ENCODE measurements at places on chromosomes 2 and 18.

- peak; percentile 38 for DNase-seq
These were observed 57.1 kb downstream of the ADCYAP1 start for GRCh38 chr18:961644-962355.

GRCh38 chr2:96262306-96262705 lies 3.5 kb downstream of the TMEM127 start:
- no peak for DNase-seq

GRCh38 chr2:133314795-133315194 lies 253.5 kb downstream of the NCKAP5 start:
- DNase-seq = no peak

DNA sequence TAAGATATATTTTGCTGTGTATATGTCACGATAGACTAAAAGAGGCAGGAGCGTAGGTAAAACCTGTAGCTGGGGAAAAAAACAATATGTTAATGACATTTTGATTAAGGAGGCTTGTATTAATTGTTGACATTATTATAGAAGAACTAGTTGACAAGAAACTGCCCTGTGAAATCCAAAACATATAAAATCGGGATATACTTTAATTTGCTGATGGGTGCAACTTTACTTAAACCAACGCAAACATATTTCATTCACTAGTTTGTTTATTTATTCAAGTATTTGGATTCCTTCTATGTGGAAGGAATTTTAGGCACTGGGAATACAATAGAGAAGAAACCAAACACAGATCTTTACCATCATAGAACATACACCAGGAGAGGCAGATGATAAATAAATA lies 8.0 kb downstream of the WDR7 start:
- no peak for DNase-seq

- no peak for DNase-seq
These were observed 42.7 kb upstream of the ZFP36L2 start for GRCh38 chr2:43269074-43269572.

DNA sequence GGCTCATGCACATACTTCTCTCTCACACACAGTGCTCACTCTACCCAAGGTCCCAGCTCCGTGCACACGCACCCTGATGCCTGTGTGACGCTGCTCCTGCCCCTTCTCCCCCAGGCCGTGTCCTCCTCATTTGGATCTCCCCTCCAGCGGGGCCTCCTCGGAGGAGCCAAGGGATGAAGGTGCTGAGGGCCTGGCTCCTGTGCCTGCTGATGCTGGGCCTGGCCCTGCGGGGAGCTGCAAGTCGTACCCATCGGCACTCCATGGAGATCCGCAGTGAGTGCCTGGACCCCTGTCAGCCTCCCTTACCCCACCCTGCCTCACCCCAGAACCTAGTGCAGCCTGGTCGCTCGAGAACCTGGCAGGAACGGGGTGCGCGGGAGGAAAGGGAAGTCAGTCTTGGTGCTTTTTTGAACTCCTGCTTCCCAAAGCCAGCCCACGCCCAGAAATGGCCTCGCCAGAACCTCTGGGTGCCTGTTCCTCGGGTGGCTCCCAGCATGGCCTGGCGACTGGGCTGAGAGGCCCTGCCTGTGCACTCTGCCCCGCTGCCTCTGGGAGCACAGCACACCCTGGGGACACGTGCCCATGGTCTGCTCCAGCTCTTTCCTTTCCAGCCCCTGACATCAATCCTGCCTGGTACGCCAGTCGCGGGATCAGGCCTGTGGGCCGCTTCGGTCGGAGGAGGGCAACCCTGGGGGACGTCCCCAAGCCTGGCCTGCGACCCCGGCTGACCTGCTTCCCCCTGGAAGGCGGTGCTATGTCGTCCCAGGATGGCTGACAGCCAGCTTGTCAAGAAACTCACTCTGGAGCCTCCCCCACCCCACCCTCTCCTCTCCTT lies at the start of gene PRLH:
Gene PRLH (plus strand): TSS at position 174 of the 835 bp plus-strand sequence. CDS start 0 bp downstream, at position 174.
- DNase-seq = no peak

- no peak for DNase-seq
These were observed 427.8 kb downstream of the ZNF521 start for GRCh38 chr18:24924066-24924716.

DNA sequence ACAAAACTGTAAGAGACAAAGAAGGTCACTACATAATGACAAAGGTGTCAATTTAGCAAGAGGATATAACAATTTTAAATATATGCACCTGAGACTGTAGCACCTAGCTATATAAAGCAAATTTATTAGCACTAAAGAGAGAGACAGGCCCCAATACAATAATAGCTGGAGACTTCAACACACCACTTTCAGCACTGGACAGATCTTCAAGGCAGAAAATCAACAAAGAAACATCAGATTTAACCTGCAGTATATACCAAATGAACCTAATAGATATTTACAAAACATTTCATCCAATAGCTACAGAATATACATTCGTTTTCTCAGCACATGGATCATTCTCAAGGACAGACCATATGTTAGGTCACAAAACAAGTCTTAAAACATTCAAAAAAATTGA lies 14.7 kb downstream of the MC2R start:
- DNase-seq = no peak

GRCh38 chr2:152558158-152558984 lies 158.9 kb downstream of the PRPF40A start:
- no peak for DNase-seq

- no peak for DNase-seq
These were observed 276.5 kb upstream of the MGAT5 start for GRCh38 chr2:133977405-133977804.

- DNase-seq = no peak
These were observed 28.0 kb downstream of the APCDD1 start for GRCh38 chr18:10482363-10482984.

DNA sequence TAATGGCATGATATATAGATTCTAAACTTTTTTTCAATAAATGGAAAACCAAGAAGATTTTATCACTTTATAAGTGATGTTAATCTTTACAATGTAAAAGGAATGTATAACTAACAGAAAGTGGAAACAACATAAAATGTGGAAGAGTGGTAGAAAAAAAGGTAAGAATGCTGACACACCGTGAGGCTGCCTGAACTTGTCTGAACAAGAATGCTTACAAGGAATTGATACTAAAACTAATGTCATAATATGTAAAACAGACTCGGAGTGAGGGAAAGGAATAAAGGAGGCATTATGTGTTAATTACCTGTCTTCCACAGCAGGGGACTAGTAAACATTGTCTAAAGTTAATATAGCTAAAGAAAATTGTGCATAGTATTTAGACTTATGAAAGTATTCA lies 958.8 kb upstream of the TMEFF2 start:
- no peak for DNase-seq

DNA sequence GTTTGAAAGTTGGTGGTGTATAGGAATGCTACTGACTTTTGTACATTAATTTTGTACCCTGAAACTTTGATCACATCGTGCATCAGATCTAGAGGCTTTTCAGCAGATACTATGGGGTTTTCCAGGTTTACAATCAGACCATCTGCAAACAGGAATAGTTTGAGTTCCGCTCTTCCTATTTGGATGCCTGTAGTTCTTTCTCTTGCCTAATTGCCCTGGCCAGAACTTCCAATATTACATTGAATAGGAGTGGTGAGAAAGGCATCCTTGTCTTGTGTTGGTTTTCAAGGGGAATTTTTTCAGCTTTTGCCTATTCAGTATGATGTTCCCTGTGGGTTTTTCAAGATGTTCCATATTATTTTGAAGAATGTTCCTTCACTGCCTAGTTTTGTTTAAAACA lies 633.5 kb downstream of the KCNJ3 start:
- no peak for DNase-seq

- no peak for DNase-seq
These were observed 159.0 kb downstream of the ZFP36L2 start for GRCh38 chr2:43067254-43068040.

- no peak for DNase-seq
These were observed 103.0 kb upstream of the FBXO11 start for GRCh38 chr2:48009256-48009655.

DNA sequence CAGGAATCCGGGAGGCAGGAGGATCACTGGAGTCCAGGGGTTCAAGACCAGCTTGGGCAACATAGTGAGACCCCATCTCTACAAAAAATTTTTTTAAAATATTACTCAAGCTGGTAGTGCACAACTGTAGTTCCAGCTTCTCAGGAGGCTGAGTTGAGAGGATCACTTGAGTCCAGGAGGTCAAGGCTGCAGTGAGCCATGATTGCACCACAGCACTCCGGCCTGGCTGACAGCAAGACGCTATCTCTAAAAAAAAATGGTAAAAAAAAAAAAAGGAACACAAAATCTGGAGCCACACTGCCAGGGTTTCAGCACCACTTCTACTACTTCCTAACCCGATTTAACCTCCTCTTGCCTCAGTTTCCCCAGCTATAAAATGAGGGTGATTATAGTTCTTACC lies 57.0 kb downstream of the STEAP3 start:
- DNase-seq = no peak

DNA sequence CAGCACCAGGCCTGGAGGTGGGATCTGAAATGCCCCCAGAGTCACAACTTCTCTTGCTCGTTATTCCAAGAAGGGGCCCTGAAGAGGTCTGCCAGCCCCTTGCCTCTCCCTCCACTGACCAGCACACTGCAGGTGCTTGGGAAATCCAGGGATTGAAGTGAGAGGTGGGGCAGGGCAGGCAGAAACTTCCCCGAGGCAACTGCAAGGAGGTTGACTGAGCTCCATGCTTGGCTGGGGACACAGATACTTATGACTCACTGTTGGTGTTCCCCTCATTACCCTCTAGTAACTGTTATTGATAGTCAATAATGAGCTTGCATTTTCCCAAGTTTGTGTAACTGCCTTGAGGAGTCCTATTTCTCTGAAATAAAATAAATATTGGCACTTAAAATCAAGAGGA lies 47.5 kb downstream of the MARCO start:
- DNase-seq = no peak

DNA sequence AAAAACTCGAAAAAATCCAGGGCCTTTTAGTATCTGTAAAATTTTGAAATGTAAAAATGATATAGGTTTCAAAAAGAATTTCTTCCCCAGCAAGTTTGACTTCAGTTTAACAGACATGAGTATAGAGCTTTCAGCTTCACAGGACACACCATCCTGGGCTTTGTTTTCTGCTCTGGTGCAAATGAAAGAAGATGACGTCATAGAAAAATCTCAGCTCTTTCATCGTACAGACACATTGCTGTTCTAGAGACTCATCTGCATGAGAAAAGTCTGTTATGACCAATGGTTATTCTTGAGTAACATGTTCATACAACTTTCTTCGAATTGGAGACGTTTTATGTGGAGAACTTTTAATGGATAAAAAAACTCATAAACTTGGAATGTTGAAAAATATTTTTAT lies 111.7 kb upstream of the DYNAP start:
- no peak for DNase-seq

GRCh38 chr2:225464346-225465025 lies 65.0 kb downstream of the NYAP2 start:
- DNase-seq = peak; percentile 39

DNA sequence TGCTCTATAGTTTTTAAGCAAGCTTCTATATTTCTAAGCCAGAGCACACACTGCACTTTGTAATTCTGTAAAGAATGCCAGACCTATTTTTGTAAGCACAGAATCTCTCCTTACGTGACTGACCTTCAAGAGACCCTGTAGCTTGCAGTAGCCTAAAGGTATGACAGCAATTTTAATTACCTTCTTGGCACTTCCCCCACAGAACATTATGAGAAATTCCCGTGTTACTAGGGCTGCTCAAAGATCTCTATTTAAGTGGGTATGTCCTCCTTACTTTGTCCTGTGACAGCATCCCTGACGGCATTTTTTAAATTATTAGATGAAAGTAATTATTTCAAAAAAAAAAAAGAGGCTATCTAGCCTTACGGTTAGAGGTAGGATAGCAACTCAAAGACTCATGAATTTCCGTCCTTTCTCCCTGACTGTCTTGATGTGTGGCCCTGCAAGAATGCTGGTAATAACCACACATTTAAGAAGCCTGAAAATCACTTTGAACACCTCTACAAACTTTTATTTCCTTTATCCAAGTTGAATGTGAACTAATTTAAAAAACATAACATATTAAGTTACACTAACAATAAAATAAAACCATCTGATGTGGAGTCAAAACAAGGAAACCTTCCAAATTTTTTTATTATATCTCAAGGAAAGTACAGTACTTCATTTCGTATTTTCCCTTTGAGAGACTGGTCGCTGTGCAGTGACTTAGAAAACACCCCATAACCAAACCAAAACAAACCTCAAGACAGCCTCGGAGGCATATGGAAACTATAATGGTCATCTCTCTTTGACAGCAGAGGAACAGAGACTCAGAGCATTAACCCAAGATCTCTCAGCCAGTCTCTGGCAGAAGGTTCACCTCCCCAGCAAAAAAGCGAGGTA lies 54.9 kb downstream of the THUMPD2 start:
- DNase-seq = no peak

GRCh38 chr2:155679647-155680046 lies 652.9 kb downstream of the NR4A2 start:
- no peak for DNase-seq

GRCh38 chr2:237320801-237321560 lies 93.0 kb downstream of the COL6A3 start:
- DNase-seq = no peak

GRCh38 chr2:8612734-8613179 lies 69.1 kb upstream of the ID2 start:
- no peak for DNase-seq

DNA sequence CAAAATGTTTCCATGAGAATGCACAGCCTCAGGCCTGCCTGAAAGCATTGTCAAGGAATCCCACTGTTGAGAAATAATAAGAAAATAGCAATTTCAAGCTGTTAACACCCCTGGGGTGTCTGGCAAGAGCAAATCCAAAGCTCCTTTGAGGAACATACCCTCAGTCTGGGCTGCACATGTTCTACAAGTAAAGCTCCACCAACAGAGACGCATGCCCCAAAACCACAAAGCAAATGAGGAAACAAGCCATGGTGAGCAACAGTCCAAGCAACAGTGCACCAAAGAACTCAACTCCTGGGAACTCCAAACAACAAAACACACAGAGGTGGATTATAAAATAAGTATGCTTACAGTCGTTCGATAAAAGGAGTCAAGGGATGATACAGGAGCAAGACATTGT lies 40.3 kb downstream of the CYP27C1 start:
- no peak for DNase-seq

DNA sequence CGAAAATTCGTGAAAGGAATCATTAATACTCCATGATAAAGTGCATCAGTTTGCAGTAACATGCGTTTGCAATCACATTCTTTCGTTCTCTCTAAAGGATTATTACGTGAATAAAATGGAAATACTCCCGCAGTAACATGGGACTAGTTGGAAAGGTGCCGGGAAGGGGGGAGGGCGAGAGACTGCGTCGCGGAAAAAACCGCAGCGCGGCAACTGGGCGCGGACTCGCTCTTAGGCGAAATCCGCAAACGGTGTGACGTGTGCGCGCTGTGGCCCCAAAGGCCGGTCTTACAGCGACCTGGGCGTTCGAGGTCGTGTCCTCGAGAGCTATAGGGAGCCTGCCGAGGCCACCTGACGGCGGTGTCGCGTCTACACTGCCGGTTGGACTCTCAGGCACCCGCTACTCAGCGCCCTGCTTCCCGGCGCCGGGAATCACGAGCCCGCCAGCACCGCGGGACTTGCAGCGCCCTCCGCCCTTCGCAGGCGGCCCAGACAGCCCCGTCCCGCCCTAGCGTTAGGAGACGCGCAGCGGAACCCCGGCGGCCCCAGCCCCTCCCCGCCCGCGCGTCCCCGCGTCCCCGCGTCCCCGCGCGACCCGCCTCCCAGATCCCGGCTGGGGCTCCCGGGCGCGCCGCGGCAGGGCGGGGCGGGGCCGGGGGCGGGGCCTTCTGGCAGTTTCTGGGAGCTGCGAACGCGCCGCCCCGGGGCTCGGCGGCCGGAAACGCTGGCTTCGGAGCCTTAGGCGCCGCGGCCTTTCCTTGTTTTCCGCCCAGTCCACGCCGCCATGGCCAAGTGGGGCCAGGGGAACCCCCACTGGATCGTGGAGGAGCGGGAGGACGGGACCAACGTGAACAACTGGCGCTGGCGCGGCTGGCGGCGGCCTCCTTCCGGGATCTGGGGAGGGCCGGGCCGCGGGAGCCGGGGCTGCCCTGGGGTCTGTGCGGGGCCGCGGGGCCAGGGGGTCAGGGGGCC lies 15.1 kb downstream of the C2orf74 start:
- DNase-seq = peak; percentile 94

Measured in CD4-positive, alpha-beta T cell treated with Interleukin-12 subunit alpha and Interleukin-12 subunit beta, for 1 hour (primary cell).